Heart left ventricle (tissue), 16 donors: ENCODE measurements at places on chromosomes 16 and 17. TPM values are rescaled to one million over a fixed set of nuclear protein-coding genes. Genes with fewer than 3 reads are reported as not detected.

The ADAP2 gene
- 4.5 TPM for polyA plus RNA-seq

The KRTAP2-3 gene
- polyA plus RNA-seq: not detected

The LRRC37A gene
- 0.37 TPM for polyA plus RNA-seq

The RNF213 gene
- 31.4 TPM for polyA plus RNA-seq

The ADORA2B gene
- 0.68 TPM for polyA plus RNA-seq

The UNC45B gene
- 49.1 TPM for polyA plus RNA-seq

The DOC2B gene
- polyA plus RNA-seq: 2.4 TPM

The MSLN gene
- not detected for polyA plus RNA-seq

The CETP gene
- 0.32 TPM for polyA plus RNA-seq

The TSPOAP1 gene
- 19.0 TPM for polyA plus RNA-seq

The FBXO31 gene
- 28.8 TPM for polyA plus RNA-seq

The YPEL2 gene
- polyA plus RNA-seq: 11.6 TPM

The TEKT3 gene
- polyA plus RNA-seq: 0.30 TPM

The KRT25 gene
- not detected for polyA plus RNA-seq

The IRX5 gene
- 19.4 TPM for polyA plus RNA-seq

The TAT gene
- polyA plus RNA-seq: not detected

The TCAP gene
- 5,784 TPM for polyA plus RNA-seq

The OVCA2 gene
- 52.4 TPM for polyA plus RNA-seq

The KRT37 gene
- polyA plus RNA-seq: not detected

The SLFN5 gene
- 3.8 TPM for polyA plus RNA-seq

The TBC1D28 gene
- polyA plus RNA-seq: not detected

The HBA1 gene
- polyA plus RNA-seq: 1.8 TPM

The VTN gene
- polyA plus RNA-seq: 29.5 TPM

The KRT40 gene
- not detected for polyA plus RNA-seq

The SLC38A8 gene
- 25.3 TPM for polyA plus RNA-seq

The SMIM5 gene
- polyA plus RNA-seq: 3.7 TPM

The CDH11 gene
- 1.4 TPM for polyA plus RNA-seq

The RUNDC3A gene
- polyA plus RNA-seq: 0.57 TPM

The CMTM2 gene
- not detected for polyA plus RNA-seq

The CCL8 gene
- polyA plus RNA-seq: 0.15 TPM

The RPH3AL gene
- polyA plus RNA-seq: 4.3 TPM

The KCNAB3 gene
- polyA plus RNA-seq: 0.88 TPM

The RUSF1 gene
- 30.9 TPM for polyA plus RNA-seq

The QPRT gene
- 19.6 TPM for polyA plus RNA-seq

The CES3 gene
- 0.08 TPM for polyA plus RNA-seq

The HSD17B1 gene
- 1.8 TPM for polyA plus RNA-seq

The NPIPB8 gene
- not detected for polyA plus RNA-seq

The PYDC1 gene
- polyA plus RNA-seq: not detected

The CACNG3 gene
- polyA plus RNA-seq: not detected

The CDH5 gene
- polyA plus RNA-seq: 62.3 TPM

The B3GNT9 gene
- 16.9 TPM for polyA plus RNA-seq

The CRHR1 gene
- not detected for polyA plus RNA-seq

The ZFP3 gene
- 4.9 TPM for polyA plus RNA-seq

The CES5A gene
- polyA plus RNA-seq: 0.10 TPM

The TMEM100 gene
- polyA plus RNA-seq: 5.3 TPM

The TAC4 gene
- not detected for polyA plus RNA-seq

The MAPT gene
- polyA plus RNA-seq: 15.6 TPM

The CDRT4 gene
- polyA plus RNA-seq: 1.9 TPM

The CD300E gene
- polyA plus RNA-seq: 0.30 TPM

The MT1M gene
- 7.4 TPM for polyA plus RNA-seq

The IFI35 gene
- polyA plus RNA-seq: 9.2 TPM

The REXO5 gene
- polyA plus RNA-seq: 3.2 TPM

The RTN4RL1 gene
- 4.9 TPM for polyA plus RNA-seq

The BMERB1 gene
- 74.9 TPM for polyA plus RNA-seq

The KCTD5 gene
- polyA plus RNA-seq: 15.7 TPM

The PLA2G10 gene
- not detected for polyA plus RNA-seq

The UBE2I gene
- polyA plus RNA-seq: 67.2 TPM
